ENCODE measurements at places on chromosomes 5 and 9. TPM values are rescaled to one million over a fixed set of nuclear protein-coding genes. Genes with fewer than 3 reads are reported as not detected.

APBA1 gene
- total RNA-seq: 18.4 TPM

MVB12B gene
- total RNA-seq: 38.0 TPM

CCIN gene
- 0.40 TPM for total RNA-seq

DNA sequence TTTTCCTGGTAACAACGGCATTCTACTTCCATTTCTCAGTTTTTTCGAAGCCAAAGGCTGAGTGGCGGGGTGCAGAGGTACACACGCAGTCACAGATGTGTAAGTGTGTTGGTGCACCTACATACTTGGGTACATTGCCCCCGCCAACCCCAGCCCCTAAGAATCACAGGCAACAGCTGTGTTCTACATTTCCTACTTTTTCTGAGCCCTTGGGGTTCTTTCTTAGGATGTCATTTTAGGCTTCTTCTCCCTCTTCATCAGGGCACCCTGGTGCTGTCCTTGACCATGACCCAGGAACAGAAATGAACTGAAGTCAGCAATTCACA is 104.8 kb downstream of the PAX5 start:
- DNase-seq: no peak

GRCh38 chr9:37464426-37465248 is 613 bp downstream of the ZBTB5 start:
- peak; percentile 75 for DNase-seq

DNA sequence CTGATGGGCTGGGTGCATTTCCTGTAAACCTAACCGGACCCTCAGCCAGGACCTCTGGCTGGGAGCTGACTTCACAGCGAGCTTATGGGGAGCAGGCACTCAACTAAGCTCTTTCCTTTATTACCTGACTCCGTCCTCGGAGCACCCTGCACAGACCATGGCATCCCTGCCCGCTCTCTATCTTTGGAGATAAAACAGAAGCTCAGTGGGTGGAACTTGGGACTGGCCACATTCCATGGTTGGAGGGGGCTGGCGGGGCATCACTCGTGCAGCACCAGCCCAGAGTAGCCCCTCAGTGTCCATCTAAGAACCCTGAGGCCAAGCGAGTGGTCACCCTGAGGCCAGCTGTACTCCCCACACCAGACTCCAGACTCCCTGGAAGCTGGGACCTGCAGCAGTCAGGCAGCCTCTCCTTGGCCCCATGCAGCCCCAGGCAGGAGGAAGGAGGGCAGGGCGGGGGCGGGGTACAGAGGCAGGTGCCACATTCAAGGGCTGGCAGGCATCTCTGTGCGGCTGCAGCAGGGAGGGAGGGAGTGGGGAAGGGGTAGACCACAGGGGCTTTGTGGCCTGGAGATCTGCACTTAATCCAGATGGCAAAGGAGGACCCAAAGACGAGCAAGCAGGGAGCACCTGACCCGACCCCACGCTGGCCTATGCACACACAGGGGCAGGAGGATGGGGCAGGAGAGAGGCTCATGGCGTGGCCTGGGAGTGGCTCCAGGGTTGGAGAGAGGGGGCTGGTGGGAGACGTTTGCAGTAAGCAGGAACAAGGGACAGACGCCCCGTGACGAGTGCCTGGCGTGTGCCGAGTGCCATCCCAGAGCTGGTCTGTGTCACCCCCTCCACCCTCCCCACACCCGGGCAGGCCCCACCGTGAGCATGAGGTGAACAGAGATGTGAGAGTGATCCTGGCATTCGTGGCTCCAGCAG is 26.1 kb downstream of the GLT6D1 start:
- DNase-seq: no peak

Measured in mesothelial cell of epicardium (in vitro differentiated cells).